ENCODE measurements at places on chromosomes 11 and 22.

DNA sequence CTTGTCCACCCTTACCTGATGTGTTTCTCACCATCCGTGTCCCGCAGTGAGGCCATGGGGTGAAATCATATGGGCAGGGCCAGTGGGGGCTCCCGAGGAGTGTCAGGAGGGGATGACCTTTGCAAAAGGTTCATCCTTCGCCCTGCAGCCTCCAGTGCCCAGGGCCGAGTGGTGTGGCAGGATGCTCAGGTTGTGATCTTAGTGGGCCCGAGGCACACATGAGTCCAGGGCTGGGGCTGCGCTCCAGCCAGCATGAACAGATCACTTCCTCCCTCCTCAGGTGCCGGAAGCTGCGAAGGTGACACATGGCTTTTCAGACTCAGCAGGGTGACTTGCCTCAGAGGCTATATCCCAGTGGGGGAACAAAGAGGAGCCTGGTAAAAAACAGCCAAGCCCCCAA, 2.8 kb upstream of the FKBP2 start:
- no peak for DNase-seq

DNA sequence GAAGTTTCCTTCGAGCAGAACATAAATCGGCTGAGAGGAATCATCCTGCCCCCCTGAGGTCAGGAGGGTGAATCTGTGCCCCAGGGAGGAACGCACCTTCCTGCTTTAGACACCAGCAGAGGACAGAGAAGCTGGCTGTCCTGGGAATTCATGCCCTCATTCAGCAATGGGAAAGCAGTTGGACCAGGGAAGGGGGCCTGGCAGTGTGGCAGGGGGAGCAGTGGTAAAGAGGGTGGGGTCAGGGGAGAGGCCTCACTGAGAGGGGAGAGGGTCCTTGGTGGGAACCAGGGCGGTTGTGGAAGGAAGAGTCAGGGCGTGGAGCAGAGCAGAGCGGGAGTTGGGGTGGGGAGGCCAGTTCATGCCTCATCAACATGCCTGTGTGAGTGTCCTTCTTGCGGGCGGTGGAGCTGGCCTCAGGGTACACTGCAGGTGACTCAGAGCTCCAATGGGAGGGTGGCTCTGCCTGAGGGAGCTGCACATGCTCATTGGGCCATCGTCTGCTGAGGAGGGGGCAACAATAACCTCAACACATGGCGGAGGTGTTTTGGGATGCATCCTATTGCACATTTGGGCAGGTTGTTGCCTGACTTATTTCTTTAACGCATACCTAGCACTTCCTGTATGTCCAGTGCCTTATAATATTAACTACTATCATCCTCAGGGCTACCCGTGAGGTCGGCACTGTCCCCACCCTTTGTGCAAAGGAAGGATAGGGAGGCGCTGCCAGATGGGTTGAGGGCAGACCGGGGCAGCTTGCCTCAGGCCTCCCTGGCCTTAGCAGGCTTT, 23.2 kb downstream of the MED15 start:
- no peak for DNase-seq

- DNase-seq: peak; percentile 27
Measured at GRCh38 chr22:35231585-35232084, 25.7 kb upstream of the HMGXB4 start.

DNA sequence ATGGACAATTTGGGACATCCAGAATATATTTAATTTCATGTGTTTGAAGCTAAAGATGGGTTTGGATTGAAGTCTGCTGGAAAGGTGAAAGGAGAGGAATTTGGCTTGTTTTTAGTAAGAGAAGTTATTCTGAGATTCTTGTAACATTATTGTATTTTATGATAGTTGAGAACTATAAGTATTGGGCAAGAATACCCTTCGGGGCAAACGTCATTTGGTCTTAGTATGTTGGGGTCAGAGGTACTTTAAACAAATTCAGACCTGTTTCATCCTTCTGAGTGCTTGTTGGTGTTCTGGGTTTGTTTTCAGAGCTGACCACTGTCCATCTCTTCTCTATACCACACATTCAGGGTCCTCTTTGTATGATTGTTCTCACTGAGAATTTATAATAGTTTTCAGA, 19.5 kb downstream of the PANX1 start:
- no peak for DNase-seq

DNA sequence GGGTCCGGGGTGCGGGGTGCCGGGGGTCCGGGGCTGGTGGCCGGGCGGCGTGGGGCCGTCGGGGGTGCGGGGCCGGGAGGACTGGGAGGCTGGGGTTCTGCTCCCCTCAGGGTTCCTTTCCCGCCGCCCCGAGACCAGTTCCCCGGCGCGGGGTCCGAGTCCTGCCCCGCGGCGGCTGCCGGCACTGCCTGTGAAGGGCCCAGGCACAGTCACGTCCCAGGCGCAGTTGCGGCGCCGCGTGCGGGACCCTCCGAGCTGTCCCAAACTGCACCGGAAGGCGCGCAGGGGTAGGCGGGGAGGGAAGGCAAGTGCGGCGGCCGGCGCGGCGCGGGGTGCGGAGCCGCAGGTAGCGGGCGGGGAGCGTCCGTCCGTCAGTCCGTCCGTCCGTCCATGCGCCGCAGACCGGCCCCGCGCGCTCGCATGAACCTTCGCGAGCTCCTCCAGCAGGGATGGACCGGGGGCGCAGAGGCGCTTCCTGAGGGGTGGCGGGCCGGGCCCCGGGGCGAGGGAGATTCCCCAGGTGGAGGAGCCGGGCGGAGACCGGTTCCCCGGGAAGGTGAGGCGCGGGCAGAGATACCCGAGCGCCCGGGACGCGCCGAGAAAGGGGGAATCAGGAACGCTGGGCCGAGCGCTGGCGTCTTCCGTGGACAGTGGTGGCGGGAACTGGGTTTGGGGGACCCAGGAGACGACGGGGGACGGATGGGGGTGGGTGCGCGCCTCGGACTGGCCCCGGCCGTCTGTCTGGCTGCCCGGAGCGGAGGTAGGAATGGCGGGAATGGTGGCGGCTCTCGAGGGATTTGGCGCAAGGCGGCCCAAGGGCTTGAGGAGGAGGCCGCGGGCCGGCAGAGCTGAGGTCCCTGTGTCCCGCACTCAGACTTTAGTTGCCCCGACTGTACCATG, 3.1 kb upstream of the ADORA2A start:
- DNase-seq: peak; percentile 54

GRCh38 chr11:9362393-9362863, 22.0 kb upstream of the IPO7 start:
- no peak for DNase-seq

- no peak for DNase-seq
Measured at GRCh38 chr11:34641456-34641855, 20.6 kb downstream of the EHF start.

DNA sequence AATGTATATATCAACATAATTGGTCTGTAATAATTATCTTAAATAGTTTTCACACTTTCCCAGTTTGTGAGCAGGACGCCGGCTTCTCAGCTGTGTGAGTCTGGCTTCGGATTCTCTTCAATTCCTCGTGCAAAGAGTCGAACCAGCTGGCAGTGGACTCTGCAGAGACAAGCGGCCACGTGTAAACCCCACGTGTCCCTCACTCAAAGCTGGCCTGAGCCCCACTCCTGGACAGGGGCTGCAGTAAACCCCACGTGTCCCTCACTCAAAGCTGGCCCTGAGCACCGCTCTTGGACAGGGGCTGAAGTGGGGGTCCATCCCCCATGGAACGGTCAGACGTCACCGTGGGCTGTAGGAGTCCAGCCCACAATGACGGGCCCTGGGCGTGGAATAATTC, 51.0 kb downstream of the CERK start:
- DNase-seq: no peak

DNA sequence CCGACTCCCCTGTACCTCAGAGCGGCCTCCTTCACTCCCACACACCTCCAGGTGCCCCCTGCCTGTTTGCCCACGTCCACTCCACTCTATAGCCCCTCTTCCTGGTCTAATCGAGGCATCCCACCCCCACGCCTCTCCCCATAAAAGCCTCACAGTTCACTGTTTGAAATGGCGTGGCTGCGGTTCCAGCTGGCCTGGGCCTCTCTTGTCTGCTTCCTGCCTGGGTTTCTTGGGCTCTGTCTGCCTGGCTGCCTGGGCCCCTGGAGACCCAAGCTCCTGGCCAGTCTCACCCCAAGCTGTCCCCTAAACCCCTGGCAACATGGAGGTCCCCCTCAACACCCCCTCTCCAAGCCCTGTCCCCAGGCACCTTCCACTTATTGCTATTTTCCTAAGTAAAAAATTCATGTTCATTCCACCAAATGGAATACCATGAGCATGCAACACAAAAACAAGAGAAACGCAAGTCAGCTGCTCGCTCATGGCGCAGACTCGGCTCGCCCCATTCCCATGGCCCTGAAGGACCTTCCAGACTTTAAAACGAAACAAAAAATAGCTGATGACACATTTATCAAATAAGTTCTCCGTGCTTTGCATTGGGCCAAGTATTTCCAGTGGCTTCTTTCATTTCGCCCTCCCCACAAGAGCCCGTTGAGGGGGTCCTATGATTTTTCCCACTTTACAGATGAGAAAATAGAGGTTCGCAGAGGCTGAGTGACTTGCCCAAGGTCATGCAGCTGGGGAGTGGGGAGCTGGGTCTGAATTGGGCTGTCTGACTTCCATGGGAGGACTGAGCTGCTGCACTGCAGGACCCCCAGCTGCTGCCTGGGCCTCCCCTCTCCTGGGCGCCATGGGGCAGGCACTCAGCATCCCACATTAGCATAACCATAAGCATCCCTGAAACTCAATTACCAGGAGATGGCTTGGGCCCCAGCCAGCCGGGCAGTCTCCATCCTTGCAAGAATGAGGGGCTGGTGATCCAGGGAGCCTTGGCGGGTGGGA, 11.7 kb upstream of the FLRT1 start:
- no peak for DNase-seq

DNA sequence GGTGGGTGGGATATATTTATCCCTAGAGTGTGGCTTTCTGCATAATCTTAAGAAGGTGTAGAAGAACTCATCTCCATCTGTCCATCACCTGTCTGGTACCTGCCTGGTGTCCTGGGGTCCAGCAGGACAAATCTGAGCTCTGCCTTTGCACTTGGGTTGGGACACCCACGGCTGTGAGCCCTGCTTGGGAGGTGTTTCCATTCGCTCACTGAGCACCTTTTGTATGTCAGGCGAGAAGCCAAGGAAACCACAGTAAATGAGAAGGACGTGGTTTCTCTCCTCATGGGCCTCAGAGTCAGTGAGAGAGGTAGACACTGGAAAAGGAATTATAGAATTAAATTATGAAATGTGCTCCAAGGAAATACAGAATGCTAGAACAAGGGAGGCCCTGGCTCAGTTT, 555.9 kb downstream of the MIAT start:
- DNase-seq: no peak

- DNase-seq: peak; percentile 60
Measured at GRCh38 chr11:1640076-1640946, 10.7 kb downstream of the KRTAP5-5 start.

DNA sequence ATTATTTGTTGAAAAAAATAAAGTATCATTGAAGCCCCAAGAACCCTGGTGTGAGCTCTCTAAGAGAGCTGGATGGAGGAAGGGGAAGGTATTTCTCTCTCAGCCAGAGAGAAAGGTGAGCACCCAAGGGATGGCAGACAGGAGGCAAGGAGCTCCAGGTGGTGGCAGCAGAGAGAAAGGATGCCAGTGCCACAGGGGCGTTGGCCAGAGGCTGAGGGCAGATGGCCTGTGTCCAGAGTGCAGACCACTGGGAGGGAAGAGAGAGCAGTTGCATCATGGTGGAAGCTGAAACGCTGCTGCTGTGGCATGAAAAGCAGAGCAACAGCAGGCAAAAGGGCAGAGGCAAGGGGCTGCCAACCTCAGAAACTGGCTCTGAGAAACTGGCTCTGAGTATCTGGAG, 8.5 kb downstream of the SPON1 start:
- DNase-seq: no peak

DNA sequence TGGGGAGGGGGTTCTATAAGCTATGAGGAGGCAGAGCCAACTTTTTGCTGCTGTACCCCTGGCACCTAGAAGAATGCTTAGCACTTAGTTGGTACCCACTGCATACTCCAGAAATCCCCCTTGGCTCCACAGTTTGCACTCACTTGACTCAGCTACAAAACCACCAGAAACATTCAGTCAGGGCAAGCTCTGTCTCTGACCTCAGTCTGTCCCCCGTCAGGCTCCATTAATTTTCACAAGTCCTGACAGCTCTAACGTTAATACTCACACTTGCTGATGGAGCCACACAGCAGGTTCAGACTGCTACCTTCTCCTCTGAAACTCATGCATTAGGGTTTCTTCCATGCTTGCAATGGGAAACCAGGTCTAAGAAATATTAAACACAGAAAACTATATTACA, 81.7 kb downstream of the MPPED2 start:
- no peak for DNase-seq

DNA sequence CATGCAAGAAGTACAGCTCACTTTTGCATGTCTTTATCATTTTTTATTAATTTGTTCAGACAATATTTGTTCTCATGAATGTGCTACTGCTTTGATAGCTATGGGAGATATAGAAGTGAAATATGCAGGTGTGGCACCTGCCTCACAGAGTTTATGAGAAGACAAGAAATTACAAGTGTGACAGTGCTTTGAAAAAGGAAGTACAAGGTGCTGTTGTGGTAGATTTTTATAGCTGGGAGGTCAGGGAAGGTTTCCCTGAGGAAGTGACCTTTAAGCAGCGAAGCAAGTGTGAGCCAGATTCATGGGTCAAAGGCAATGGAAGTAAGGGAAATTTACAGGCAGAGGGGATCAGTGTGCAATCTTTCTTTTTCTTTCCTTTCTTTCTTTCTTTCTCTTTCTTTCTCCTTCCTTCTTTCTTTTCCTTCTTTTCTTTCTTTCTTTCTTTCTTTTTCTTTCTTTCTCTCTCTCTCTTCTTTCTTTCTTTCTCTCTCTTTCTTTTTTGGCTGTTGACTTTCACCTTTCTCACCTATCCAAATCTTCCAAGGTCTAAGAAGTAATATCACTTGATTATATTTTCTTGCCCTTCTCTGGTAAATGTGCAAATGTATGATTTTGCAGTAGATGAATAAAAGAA, 6.4 kb upstream of the BMAL1 start:
- DNase-seq: no peak

DNA sequence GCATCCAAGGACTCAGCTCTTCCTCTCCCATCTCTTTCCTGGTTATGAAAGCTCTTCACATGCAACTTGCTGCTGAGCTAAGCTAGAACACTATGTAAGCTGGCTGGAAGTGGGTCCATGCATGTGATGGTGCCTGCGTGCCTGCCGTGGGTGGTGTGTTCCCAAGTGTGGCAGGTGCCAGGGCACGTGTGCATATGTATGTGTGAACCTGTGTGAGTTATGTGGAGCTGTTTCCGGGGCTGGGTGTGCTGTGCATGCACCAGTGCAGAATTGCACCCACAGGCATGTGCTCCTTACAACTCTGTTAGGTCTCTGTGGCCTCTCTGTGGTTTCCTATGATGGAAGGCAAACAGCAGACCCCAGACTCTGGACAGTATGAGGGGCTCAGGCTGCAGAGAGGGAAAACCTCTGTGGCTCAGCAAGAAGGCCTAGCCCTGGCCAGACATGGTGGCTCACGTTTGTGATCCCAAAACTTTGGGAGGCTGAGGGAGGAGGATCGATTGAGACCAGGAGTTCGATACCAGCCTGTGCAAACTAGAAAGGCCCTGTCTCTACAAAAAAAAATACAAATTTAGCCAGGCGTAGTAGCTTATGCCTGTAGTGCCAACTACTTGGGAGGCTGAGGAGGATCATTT, 4.1 kb upstream of the P2RY6 start:
- no peak for DNase-seq

- no peak for DNase-seq
Measured at GRCh38 chr11:34585735-34586487, 35.0 kb upstream of the EHF start.

All from GM12892 (cell line).